ENCODE measurements at places on chromosomes 7 and 10. TPM values are rescaled to one million over a fixed set of nuclear protein-coding genes. Genes with fewer than 3 reads are reported as not detected.

The HABP2 gene
- not detected for total RNA-seq

The IFIT2 gene
- total RNA-seq = 4.2 TPM

The SPDYE11 gene
- not detected for total RNA-seq

The EIF3B gene
- 133 TPM for total RNA-seq

The NPY gene
- total RNA-seq = not detected

The ARHGAP22 gene
- total RNA-seq = 10.5 TPM

The IMPDH1 gene
- 44.6 TPM for total RNA-seq

The COL13A1 gene
- 7.6 TPM for total RNA-seq

The NUDT13 gene
- total RNA-seq = 1.0 TPM

The SFTPD gene
- not detected for total RNA-seq

The SUFU gene
- 16.8 TPM for total RNA-seq

The PTF1A gene
- total RNA-seq = not detected

The MMP21 gene
- total RNA-seq = 0.15 TPM

The MKX gene
- not detected for total RNA-seq

The PNPLA8 gene
- 18.5 TPM for total RNA-seq

The AUTS2 gene
- total RNA-seq = 3.3 TPM

The SFTPA2 gene
- total RNA-seq = not detected

The FZD8 gene
- 2.4 TPM for total RNA-seq

The PLCE1 gene
- 4.9 TPM for total RNA-seq

The UCMA gene
- not detected for total RNA-seq

The HGF gene
- 285 TPM for total RNA-seq

The NPTX2 gene
- total RNA-seq = 130 TPM

The IQUB gene
- total RNA-seq = 0.12 TPM

The CCDC146 gene
- total RNA-seq = 1.1 TPM

The PPP1R17 gene
- total RNA-seq = not detected

The UFSP1 gene
- 7.7 TPM for total RNA-seq

The SUN1 gene
- total RNA-seq = 76.4 TPM

The ADAMTS14 gene
- 0.50 TPM for total RNA-seq

The AQP1 gene
- 3.8 TPM for total RNA-seq

The PYROXD2 gene
- total RNA-seq = 3.6 TPM

The YWHAG gene
- 71.0 TPM for total RNA-seq

The TRIM74 gene
- not detected for total RNA-seq

The AP5Z1 gene
- total RNA-seq = 19.7 TPM
